ENCODE measurements at places on chromosomes 5 and 9.

DNA sequence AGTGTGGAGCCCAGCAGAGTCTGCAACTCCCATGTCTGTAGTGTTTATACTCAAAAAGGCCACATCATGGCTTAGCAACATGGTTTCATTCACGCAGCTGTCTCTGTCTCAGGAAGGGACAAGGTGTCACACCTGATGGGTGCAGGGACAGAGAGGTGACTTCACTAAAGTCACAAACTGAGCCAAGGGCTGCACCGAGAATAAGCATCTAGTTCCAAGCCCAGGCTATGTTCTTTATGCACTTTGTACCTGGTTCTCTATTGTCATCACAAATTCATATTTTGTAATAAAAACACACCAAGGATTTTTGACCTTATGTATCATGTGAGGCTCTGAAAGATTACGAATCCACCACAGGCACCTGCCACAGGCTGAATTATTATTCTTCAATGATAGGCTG lies 64.9 kb upstream of the STK32A start:
- no peak for DNase-seq

GRCh38 chr5:135828782-135829127 lies 5.7 kb upstream of the SLC25A48 start:
- DNase-seq, result no peak

DNA sequence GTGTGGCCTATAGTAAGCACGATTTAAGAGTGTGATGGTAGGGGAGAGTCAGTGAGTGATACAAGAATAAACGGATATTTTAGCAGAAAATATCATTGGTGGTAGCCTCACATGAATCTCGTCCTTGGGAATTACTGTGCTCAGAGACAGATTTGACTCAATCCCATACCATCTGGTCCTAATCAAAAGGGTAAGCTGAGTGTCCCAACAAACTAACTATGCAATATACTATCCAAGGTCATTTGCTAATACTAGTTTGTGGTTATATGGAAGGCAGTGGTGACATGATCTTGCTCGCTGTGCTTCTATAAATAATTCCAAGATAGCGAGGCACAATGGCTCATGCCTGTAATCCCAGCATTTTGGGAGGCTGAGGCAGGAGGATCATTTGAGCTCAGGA lies 103.2 kb downstream of the TRPM6 start:
- no peak for DNase-seq

DNA sequence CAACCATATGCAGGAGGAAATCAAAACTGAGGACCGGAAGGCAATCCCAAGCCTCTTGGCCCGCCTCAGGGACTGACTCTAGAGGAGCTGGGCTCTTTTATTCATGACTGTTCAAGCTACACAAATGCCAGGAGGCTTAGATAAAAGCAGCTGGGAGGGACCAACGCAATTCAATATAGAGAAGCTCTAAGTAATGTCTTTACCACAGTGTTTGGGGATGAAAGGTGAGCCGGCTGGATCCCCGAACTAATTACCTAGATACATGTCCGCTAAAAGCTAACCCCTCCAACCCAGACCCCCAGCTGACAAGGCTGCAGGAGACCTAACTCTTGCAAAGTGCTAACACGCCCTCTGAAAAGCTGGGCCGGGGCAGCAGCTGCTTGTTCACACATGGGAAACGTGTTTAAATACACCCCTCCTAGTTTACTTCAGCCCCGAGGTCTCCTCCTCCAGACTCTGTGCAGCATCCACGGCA lies 67.5 kb downstream of the TLE1 start:
- DNase-seq, result no peak

DNA sequence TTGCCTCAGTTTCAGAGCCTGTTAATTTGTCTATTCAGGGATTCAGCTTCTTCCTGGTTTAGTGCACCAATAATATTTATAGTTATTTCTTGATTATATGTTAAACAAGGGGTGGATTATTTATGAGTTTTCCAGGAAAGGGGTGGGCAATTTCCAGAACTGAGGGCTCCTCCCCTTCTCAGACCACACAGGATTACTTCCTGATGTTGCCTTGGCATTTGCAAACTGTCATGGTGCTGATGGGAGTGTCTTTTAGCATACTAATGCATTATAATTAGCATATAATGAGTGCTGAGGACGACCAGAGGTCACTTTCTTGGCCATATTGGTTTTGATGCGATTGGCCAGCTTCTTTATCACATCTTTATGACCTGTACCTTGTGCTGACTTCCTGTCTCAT lies 6.2 kb upstream of the DTWD2 start:
- DNase-seq, result no peak

Measured in GM13977 (cell line).